ENCODE measurements at places on chromosomes 13 and 19.

DNA sequence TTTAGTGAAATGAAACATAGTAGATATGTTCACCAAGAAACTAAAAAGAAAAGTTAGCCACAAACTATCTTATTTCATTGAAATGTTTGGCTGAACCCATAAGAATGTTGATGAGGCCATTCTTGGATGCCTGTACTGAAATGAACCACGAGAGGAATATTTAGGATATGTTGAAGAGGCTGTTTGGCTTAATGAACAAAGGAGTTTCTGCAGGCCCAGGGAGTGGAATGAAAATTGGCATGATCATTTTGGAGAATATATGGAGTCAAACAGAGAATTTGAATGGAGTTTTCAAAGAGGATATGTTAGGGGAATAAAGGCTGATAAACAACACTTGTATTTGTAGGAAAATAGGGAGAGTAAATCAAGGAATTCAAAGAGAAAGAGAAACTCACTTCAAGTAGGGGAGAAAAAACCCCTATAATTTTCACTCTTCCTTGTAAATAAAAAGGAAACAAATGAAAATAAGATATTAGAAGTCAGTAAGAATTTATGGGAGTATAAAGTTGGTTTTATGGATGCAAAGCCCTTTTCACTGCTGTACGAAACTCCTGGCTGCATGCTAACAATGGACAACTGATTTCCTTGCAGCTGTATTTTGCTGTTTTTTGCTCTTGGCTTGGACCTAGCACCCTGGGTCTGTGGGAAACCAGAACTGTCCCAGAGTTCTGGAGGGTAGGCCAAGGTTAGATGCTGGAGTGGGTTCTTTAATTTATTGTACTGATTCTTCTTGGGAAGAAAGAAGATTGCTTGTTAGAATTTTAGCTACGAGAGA, 36.5 kb downstream of the KL start:
- peak; percentile 44 for DNase-seq

DNA sequence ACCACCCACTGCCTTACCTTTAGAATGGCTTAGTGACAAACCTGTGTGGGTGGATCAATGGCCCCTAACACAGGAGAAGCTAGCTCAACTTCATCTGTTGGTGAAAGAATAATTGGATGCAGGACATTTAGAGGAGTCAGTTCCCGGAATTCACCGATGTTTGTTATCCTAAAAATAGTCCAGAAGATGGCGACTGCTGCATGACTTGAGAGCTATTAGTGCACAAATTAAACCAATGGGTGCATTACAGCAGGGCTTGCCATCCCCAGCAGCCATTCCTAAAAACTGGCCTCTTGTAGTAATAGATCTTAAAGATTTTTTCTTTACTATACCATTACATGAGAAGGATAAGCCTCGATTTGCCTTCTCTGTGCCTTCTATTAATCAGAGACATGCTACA, 46.8 kb upstream of the ZNF726 start:
- DNase-seq: no peak

DNA sequence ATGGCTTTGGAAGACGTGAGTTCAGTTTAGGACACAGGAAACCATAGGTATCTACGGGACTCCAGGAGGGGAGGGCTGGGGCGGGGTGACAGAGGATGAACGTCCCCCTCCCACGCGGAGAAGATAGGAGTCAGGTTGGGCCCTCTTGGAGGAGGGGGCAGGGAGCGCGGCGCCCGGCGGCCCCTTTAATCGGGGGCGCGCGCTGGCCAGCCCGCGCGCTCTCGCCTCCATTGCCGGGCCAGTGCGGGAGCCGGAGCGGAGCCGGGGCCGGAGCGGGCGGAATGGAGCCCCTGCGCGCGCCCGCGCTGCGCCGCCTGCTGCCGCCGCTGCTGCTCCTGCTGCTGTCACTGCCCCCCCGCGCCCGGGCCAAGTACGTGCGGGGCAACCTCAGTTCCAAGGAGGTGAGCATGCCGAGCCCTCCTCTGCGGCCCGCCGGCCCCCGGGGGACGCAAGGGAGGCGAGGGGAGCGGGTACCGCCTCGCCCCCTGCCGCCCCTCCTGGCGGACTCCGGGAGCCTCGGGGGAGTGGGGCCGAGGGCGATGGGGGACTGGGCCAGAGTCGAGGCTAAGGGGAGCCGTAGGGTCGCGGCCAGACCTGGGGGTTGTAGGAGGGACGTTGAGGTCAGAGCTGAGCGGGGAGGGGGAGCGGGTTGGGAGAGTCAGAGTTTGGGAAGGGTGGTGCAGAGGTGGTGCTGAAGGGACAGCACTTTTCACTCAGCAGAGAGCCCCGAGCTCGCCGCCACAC, at the start of gene TMEM145:
Gene TMEM145 (plus strand): TSS at position 214 of the 744 bp plus-strand sequence. CDS start 68 bp downstream, at position 282.
- DNase-seq: no peak

DNA sequence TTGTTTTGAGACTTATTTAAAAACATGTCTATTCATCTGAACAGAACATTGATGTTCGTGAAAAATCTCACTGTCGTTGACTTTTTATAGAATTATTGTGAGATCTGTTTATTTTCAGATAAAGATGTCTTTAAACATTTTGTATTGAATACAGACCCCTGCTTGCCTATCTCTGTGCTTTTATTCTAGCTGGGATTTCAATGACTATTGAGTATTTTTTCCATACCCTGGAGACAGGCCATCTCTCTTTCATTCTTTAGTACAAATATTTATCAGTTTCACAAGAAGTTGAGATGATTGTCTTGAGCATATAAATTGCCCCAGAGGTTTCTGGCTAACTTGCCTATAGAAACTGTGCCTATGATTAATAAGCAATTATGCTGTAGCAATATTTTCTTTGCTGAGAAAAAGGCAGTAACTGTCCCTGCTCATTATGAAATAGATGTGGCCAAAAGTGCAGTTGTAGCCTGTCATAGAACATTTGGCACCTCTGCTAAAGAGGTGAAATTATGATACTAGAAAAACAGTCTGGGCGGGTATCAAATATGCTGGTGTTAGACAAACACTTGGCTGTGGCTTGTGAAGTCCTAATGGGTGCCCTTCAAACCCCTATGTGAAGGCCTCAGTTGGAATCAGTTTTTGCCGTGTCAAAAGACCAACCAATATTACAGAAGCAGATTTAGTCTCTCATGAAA, 360.6 kb downstream of the HS6ST3 start:
- DNase-seq: no peak

- DNase-seq: no peak
These were observed 216.3 kb upstream of the PRR20A start for GRCh38 chr13:56924401-56924800.

DNA sequence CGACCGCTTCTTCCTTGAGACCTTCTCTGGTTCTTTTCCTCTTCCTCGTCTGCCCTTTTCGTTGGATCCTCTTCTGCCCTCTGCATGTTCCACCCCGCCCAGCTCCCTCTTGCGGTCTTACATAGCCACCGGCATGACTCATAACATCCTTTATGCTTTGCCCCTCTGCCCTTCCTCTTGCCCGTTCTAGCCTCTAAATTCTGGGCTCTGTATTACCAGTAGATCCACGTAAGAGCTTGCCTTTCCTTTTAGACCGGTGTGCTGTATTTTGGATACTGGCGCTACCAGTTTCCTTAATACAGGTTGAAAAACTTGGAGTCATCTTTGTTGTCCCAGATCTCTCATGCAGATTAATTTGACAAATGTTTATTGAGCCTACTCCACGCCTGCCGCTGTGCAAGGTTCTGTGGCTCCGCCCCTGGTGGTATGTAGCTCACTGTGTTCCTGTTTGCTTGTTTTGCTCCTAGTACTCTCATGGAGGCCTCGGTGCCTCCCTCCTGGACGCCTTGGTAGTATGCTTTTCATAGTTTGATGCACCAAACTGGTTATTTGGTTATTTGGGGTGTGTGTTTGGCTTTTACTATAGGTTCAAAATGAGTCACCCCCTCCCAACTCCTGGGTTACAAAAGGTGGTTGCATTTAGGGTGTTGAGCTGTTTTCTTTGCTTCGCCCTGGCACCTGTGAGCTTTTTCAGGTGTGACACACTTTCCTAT, 1.7 kb downstream of the GTF3A start:
- DNase-seq: peak; percentile 55

DNA sequence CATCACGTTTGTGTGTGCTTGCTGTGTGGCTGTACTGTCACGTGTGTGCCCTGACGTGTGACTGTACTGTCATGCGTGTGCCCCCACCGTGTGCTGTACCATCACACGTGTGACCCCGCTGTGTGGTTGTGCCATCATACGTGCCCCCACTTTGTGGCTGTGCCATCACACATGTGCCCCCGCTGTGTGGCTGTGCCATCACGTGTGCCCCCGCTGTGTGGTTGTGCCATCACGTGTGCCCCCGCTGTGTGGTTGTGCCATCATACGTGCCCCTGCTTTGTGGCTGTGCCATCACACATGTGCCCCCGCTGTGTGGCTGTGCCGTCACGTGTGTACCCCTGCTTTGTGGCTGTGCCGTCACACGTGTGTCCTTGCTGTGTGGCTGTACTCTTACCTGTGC, 25.7 kb downstream of the TFDP1 start:
- no peak for DNase-seq

All from stromal cell of bone marrow (primary cell).